ENCODE measurements at places on chromosomes 5 and 9. TPM values are rescaled to one million over a fixed set of nuclear protein-coding genes. Genes with fewer than 3 reads are reported as not detected.

ISL1 gene
- total RNA-seq = 0.17 TPM

- DNase-seq = no peak
These were observed 167.0 kb upstream of the OTULINL start for GRCh38 chr5:14414656-14415023.

FBP2 gene
- total RNA-seq = not detected

DNA sequence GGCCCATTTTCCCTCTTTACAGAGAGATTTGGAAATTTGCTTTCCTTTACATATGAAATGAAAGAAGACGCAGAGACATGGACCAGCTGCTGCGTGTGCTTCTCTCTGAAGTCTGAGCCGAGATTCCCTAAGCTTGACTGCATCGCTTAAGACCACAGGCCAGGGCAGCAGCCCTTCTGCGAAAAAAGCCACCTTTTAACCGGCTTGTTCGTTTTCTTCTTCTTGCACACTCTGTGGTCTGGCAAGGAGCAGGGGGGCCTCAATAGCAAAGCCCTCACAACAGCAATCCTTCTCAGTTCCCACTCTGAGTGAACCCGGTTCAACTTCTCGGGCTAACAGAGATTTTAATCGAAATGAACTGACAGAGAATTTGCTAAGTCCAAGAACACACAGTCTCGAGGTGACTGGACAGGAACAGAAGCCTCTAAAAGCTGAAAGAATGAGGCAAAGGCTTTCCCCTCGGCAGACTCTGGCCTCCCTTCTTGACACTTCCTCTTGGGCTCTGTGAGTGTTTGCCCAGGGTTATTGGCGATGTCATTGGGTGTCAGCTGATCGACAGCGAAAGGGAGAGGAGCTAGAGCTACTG lies 512.9 kb upstream of the KLF4 start:
- no peak for DNase-seq

GRCh38 chr5:178769617-178770260 lies 39.3 kb upstream of the ZNF354A start:
- no peak for DNase-seq

DNA sequence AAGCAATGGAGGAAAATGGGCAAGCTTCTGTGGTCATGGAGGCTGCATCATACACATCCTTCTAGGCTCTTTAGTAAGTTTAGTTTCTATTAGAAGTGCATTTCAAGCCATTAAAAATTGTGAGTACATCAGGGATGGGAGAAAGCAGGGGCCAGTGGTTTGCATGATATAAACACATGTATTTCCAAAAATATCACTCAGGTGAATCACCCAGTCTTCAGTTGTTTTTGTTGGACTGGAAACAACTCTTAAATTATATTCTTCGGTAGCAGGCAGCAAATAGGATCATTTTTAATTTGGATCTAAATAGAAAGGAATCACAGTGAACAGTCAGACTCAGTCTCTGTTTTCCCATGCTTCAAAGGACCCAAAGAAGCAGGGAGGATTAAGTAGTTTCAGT lies 657.9 kb downstream of the TLR4 start:
- DNase-seq = no peak

MEGF10 gene
- 1.3 TPM for total RNA-seq

GRCh38 chr5:74457876-74458275 lies 182.7 kb downstream of the ENC1 start:
- DNase-seq = no peak

DNA sequence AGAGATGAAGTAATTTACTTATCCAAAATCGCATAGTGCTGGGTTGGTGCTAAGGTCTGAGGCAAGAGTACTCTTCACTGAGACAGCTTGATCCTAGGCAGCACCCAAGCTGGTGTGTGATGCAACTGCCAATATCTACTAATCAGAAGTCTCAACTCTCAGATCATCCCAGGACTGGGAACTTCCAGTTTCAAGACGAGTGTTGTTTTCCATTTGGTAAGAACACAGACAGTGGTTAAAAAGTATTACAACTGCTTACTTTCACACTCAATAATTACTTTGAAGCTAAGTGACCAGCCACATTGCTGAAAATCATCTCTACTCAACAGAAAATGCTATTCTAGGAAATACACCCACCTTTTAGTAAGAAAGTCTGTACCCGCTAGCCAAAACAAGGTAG lies 45.3 kb downstream of the FBXW11 start:
- DNase-seq = no peak

- no peak for DNase-seq
These were observed 6.9 kb downstream of the ABHD17B start for GRCh38 chr9:71904076-71904475.

FBXW2 gene
- 25.3 TPM for total RNA-seq

DNA sequence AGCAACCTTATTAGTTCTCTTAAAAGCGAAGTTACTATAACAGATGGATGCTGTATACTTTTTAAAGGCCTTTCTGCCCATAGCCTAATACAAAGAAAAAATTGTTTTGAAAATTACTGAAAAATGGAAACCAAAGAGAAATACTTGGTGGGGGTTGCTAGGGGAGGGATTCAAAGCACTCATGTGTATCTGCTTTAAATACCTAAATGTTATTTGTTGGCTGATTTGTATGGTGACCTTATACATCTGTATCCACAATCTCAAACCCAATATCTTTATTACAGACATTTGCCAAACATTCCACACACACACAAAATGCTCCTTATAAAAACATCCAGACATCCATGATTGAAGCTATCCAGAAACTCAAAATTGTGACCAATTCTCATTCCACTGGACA lies 172.0 kb downstream of the ADAMTS12 start:
- DNase-seq = no peak

PIP5KL1 gene
- total RNA-seq = 4.2 TPM

DNA sequence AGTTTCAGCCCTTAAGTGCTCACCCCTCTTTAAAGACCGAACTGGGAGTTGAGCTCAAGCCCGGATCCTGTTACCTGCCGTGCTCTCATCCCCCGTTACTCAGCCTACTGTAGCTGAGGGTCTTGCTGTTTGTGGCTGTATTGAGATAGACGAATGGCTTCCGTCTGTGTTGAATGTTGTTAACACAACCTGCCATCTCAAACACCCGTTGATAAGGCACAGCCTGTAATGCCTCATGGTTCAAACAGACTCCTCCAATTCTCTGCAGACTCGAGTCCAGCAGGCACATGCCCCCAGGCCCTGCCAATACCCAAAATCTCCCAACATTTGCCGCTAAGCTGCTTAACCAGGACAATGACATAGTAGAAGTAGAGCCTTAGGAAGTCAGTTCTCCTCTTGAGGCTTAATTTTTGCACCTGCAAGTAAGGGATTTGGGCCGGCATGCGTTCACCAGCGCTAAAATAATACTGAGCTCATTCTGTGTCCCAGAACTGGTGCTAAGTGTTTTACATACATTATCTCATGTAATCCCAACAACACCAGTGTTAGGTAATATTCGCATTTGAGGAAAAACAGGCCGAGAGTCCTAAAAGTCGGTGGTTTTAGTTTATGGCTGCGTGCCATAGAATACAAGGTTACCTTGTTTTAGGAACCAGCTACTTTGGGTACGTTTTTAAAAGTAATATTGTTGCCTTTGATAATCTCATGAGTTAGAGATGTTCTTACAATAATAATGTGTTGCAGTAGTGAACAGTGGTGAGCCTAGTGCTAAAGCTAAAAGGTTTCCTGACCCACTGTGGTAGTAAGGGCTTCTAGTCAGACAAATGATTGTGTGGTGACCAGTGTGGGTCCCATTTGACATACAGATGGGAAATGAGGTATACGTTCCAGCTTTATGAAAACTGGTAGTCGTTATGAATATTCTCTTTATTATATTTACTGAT lies 1.5 kb upstream of the RFX3 start:
- no peak for DNase-seq

DNA sequence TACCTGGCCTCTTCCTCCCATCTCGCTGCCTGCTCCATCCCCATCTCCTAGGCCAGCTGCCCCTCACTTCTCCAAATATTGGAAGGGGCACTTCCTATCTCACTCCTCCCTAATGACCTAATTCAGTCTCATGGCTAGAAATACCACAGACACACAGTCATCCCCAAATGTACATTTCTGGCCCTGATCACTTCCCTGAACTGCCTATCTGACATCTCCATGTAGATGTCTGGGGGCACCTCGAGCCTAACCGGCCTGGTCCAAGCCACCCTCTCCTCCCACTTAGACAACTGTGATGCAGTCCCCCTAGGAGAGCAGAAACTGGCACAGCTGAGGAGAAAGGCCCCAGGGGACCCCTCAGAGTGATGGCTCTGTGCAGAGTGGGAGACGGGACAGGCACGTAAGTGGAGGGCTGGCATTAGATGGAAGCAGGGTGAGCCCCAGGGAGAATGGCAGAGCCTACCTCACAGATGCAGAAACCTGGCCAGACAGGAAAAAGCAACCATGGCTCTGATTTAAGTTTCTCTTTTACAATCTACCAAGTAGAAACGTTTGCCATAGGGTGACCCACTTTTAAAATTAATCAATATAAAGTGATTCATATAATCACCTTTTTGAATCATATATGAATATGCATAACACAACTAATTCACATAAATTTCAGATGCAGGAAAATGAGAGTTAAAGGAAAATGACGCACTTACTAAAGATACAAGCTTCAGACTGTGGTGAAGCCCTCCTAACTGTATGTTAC lies 22.1 kb downstream of the CAMSAP1 start:
- DNase-seq = no peak

GRCh38 chr5:180646289-180646962 lies 3.0 kb downstream of the FLT4 start:
- DNase-seq = no peak

ABLIM3 gene
- 35.2 TPM for total RNA-seq

DNA sequence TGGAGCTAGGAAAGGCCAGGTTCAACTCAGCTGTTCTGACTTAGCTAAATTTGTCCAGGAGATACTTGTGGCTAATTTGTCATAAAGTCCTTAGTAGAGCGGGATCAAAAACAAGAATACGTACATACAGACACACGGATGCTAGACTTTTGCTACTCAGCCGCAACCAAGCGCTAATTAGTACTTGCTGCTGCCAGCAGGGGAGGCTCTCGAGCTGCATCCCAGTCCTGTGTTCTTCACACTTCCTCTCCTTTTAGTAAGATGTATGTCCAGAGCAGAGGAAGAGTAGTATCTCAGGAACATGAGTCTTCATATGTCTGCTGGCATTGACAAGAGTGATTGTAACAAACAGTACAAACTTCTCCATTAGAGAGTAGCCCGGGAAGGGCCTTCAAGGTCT lies 58.3 kb downstream of the CYFIP2 start:
- DNase-seq = no peak

DNA sequence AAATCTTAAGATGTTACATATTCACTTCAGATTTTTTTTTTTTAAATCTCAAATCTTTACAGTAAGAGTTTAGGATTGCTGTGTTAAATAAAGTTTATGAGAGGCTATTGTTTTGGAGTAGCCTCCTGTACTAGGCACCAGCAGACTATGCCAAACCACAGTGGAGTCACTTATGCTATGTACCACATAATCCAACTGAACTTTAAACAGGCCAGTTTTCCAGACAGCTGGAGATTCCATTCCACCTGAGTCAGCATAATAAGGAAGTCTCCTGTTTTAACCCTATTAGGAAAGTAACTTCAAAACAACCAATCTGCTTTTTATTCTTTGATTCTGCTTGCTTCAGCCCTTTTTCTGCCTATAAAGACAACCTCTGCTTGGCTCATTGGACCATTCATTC lies 205.2 kb downstream of the CSNK1G3 start:
- DNase-seq = peak; percentile 32

- no peak for DNase-seq
These were observed 9.3 kb upstream of the ACSL6 start for GRCh38 chr5:132020568-132021339.

DNA sequence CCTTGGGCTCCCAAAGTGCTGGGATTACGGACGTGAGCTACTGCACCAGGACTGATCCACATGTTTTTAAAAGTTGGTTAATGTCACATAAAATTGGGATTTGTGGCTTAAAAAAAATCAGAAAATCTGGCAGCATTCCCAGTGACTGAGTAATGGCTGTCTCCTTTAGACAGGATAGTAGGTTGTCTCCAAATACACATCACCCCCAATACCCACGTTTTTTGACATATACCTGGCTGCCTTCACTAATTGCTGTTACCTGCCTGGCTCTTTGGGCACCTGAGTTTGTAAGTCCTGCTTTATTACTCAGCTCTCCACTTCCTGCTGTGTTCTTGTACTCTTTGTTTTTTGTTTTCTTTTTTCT lies 84.8 kb downstream of the KDM4C start:
- no peak for DNase-seq

RAB24 gene
- total RNA-seq = 28.3 TPM

DNA sequence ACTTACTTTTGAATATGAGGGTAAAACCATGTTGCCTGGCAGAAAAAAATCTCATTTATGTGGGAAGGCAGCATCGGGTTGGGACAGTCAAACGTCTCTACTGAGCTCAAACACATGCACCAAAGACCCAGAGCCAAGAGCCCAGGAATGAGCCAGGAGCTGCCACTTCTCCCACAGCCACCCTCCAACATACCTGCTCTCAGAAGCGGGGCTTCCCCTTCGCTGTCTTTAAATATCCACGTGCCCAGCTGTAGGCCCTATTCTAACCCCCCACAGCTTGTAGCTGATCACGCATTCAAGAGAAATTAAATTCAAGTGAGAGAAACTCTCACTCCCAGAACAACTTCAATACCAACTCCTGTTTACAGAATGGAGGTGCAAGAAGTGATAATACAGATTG lies 42.6 kb upstream of the MAP3K1 start:
- no peak for DNase-seq

GRCh38 chr9:115524453-115525059 lies 406.6 kb upstream of the TNC start:
- peak; percentile 34 for DNase-seq

DNA sequence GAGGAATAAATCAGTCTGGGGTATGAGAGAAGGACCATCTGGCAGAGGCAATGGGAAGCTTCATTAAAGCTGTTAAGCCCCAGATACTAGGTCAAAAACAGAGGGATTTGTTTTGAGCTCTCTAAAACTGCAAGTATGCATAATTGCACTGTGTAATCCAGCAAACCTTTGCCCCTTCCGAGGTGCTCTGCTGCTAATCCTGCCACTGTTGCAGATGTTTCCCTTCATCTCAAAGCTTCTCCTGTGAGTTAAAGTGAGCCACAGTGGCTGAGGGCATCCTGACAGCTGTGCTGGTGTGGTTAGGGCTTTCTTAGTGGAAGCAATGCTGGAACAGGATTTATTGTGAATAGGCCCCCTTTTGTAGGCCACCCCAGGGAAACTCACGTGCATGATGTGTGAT lies 160.3 kb upstream of the TRPC7 start:
- DNase-seq = no peak

- DNase-seq = no peak
These were observed 13.1 kb upstream of the NCS1 start for GRCh38 chr9:130159057-130159456.

GRCh38 chr5:76229900-76230299 lies 146.7 kb downstream of the SV2C start:
- no peak for DNase-seq

- DNase-seq = no peak
These were observed 58.3 kb downstream of the SPOCK1 start for GRCh38 chr5:137440795-137441194.

TMEM245 gene
- 42.0 TPM for total RNA-seq

ATG10 gene
- total RNA-seq = 6.4 TPM

GRCh38 chr5:150255659-150256409 lies 33.7 kb downstream of the CAMK2A start:
- no peak for DNase-seq

CMBL gene
- total RNA-seq = 7.8 TPM

GRCh38 chr5:132059043-132059695 lies 1.3 kb upstream of the IL3 start:
- DNase-seq = no peak
